ENCODE measurements at places on chromosomes 16 and 17.
A peak's percentile ranks its signal among the peaks of the same experiment; 100 is the strongest.

GRCh38 chr16:52537516-52537915, 9.4 kb downstream of the TOX3 start:
- no peak for DNase-seq

DNA sequence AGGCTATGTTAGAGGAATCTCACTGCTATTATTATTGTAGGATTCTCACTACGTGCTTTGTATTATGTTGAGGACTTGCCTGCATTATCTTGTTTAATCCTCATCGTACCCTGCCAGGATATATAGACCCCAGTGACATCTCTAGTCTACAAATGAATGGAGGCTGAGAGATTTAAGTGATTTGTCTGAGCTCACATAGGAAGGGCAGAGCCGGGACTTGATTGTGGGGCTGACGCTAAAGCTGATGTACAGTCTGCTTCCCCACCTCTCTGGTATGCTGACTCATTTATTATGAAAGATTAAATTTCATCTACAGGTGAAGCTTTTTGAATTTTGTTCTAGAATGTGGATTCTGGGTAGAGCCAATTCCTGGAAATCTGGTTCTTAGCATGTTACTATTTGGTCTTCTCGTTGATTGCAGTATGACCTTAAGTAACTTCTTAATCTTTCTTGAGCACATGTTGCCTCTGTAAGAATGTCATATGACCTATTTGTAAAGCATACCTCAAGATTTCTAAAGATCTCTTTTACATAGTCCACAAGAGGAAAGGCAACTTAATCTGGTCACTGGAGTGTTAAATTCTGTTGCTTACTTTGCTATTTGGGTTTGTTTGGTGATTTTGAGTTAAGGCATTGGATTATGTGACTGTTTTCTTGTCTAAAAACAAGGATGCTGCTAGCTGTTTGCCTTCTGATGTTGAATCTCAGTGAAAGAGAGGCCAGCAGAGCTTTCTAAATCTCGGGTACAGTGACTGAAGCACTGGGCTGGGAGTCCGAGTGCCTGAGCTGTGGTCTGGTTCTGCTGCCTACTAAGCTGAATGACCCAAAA, 12.4 kb downstream of the METTL9 start:
- no peak for DNase-seq

DNA sequence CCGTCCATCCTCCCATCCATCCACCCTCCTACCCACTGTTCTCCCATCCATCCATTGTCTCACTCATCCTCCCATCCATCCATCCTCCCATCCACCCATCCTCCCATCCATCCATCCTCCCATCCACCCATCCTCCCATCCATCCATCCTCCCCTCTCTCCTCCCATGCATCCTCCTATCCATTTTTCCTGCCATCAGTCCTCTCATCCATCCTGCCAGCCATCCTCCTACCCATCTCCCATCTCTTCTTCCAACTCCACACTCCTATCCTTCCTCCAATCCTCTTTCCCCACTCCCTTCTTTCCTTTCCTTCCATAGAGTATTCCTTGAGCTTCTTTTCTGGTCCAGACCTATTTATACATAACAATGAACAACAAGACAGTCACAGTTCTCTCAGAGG, 12.1 kb downstream of the DRC7 start:
- DNase-seq, result no peak

GRCh38 chr17:15918661-15919259, 26.2 kb upstream of the ADORA2B start:
- DNase-seq, result no peak

GRCh38 chr16:19712418-19713058, 5.5 kb downstream of the KNOP1 start:
- no peak for DNase-seq

DNA sequence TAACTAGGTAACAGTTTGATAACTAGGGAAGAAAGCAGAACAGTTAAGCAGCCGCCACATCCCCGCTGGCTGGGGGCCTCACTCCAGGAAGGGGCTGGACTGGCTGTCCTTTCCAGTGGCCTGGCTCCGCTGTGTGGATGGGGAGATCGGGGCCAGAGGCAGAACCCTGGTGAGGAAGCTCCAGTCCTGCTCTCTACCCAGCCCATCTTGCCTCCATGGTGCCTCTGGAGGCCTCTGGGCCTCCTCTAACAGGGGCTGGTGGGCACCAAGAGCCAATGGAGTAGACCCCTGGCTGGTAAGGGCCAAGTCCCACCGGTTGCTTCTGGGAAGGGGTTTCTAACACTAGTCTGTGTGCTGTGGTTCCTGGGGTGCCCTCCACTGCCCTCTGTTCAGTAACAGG, 8.1 kb downstream of the CNP start:
- no peak for DNase-seq

GRCh38 chr17:31418773-31419350, 27.4 kb downstream of the RAB11FIP4 start:
- DNase-seq, result no peak

- no peak for DNase-seq
These were observed 65.0 kb downstream of the SMG6 start for GRCh38 chr17:2238432-2239169.

DNA sequence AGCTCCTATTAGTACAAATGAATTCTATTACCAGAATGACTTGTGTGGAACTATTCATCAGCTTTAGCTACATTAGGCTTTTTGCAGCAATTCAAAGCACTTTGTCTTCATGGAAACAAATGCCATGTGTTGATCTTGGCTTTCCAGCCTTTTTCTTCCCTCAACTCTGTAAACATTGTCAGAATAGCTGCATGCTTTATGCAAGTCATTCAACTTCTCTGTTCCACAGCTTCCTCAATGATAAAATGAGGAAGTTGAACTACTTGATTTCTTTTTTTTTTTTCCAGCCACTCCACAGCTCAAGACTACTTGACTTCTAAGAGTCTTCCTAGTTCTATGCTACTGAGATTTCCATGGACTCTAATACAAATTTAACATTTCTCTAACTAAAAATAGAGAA, 41.1 kb downstream of the KIAA0753 start:
- DNase-seq, result no peak

GRCh38 chr17:9645851-9646545, 681 bp downstream of the USP43 start:
- no peak for DNase-seq

- peak; percentile 44 for DNase-seq
These were observed 98.6 kb upstream of the CHMP6 start for GRCh38 chr17:80892900-80893603.

DNA sequence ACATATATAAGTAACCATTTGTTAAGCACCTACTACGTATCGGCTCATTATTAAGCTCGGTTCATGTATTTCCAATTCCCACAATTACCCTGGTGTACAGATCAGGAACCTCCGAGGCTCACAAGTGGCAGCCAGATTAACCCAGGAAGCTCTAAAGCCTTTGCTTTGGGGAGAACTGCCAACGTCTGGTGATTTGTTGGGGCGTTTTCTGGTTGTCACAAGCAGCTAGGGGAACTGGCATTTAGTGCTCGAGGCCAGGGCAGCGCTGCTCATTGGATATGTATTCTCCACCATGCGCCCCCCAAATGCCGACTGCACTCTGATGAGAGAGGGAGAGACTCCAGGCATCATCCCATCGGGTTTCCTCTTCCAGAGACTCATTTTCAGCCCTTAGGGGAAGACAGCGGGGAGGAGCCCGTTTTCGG, 541 bp downstream of the ZNF18 start:
- DNase-seq, result no peak

DNA sequence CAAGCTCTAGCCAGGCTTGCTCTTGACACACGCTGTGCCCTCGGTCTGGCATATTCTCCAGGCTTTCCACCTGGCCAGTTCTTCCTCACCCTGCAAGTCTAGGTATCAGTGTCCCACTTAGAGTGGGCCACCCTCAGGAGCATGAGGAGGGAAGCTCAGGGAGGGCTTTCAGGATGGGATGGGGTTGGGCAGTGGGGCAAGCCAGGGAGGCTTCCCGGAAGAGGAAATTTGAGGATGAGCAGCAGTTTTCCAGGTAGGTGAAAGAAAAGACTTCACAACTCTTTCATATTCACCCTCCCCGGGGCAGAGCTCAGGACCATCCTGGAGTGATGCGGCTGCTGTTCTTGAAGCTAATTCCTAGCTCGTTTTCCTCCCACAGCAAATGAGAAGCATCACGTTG, 14.5 kb upstream of the LDHD start:
- DNase-seq, result no peak

- DNase-seq, result no peak
These were observed 64.1 kb downstream of the PIPOX start for GRCh38 chr17:29107084-29107483.

GRCh38 chr17:20203018-20203417, 193.9 kb downstream of the SPECC1 start:
- no peak for DNase-seq

DNA sequence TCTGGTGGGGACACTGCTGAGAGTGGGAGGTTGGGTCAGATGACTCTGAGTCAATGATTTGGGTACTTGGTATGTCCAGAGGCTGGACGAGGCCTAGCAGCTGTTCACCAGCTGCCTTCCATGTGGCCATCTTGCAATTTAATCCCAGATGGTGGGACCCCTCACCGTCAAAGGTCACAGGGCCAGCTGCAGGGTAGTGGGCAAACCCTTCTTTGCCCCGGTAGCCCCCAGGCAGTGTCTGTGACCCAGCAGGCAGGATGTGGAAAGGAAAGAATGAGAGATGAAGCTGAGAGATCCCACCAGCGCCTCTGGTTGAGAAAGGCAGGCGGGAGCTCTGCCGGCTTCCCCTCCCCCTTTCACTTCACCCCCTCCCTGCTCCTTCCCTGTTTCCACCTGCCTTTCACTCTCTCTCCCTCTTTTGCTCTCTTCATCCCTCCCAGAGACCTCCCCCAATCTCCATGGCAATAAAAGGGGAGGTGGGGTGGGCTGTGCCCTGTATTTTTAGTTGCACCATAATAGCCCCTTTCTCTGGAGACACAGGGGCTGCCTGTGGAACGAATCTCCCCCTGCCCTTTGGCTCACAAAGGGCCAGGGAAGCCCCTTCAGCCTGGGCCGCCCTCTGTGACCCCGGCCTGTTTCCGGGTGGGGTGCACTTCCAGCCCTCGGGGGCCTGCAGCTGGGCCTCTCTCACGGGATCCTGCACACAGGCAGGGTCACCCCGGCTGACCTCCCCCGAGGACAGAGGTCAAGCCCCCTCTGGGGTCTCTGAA, 20.2 kb downstream of the CDK5RAP3 start:
- no peak for DNase-seq

DNA sequence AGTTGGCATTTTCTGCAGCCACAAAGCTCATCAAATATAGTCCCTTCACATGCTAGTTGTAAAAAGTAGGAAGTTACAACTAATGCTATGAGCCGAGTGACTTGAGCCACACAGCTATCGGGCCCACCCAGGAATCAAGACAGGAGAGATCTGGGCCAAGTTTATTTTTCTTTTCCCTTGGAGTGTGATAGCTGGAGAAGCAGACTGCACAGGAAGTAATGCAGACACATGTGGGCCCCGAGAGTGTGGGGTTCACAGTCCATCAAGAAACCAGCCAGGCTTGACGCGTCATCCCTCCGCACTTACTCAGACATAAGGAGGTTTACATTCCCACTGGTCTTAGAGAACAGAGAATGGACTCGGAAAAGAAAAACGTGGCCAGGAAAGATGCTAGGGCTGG, 403.1 kb upstream of the CDH11 start:
- DNase-seq, result no peak

GRCh38 chr16:23245268-23245667, 56.8 kb upstream of the SCNN1B start:
- DNase-seq, result no peak

DNA sequence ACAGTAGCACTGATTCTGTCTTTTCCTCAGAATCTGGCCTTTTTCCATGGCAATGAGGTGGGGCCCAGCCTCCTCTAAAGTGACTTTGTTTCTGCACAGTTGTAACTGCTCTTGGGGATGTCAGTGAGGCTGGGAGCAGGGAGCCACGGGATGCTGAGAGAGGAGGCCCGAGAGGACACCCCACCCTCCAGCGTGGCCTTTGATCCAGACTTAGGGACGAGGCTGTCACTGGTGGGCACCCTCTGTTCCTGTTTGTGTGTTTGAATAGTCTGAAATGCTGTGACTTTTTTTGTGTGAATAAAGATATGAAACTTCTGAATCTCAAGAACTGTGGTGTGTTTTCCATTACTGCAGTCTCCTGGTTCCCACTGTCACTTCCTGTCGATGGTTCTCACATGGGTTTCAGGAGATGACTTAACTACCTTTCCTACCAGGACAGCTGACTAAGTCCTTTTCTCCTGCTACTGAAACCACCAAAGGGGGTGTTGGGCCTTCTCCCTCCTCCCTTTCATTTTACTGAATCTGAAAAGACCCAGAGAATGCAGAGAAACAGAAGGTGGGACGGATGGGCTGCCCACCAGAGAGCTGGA, 18.6 kb downstream of the KCTD2 start:
- DNase-seq, result no peak

GRCh38 chr17:10183931-10184930, 14.2 kb downstream of the GAS7 start:
- no peak for DNase-seq

- no peak for DNase-seq
These were observed 3.0 kb upstream of the NLRC5 start for GRCh38 chr16:56986361-56986760.

DNA sequence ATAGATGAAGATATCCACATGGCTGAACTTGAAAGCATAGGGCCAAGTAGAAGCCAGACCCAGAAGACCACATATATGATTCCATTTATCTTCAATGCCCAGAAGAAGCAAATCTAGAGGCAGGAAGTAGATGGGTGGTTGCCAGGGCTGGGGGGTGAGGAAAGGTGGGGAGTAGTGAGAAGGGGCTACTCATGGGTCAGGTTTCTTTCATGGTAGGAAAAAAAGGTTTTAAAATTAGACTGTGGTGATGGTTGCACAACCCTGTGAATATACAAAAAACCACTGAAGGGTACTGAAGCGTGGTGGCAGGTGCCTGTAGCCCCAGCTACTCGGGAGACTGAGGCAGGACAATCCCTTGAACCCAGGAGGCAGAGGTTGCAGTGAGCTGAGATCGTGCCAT, 5.4 kb downstream of the CD2BP2 start:
- DNase-seq, result no peak

DNA sequence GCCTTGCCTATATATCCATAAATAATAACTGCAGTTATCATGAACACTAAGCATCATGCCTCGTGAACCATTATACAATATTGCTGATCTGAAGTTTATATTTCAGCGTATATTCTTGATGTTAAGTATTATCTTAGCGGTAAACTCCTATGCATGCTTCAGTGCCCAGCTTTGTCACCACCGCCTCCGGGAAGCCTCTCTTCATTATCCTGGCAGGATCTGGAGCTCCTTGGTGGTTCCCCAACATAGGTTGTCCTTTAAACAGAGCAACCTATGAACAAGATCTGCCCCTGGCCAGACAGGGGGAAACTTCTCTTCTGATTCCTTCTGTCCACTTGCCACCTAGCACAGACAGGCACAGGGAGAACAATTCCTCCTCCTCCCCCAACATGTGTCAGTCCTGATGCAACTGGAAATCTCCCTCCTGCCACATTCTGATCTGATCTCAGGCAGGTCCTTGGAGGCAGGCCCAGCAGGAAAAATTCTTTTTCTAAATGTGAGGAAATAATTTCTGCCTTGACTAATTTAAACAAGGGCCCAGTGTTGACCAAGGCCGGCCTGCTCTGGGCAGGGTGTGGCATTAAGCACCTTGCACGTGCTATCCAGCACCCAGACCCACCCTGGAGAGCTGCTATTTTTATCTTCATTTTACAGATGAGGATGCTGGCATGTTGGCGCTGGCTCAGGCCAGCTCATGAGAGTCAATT, 22.4 kb downstream of the SPNS2 start:
- no peak for DNase-seq
